ENCODE measurements at places on chromosomes 16 and 17.

DNA sequence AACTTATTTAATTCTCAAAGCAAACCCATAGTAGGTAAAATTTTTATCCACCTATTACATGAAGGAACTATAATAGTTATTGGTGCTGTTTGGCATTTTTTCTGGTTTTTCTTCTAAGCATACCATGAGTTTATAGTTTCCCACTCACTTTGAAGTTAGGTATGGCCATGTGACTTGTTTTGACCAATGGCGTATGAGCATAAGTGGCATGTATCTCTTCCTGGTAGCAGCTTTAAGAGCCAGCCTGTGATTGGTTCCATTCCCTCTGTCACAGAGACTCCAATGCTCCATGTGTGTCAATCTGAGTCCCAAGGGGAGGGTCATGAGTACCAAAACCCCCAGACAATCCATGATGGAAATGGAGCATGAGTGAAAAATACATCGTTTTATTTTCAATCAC, 282.9 kb upstream of the N4BP1 start:
- DNase-seq = no peak

GRCh38 chr16:50685462-50686063, 4.5 kb upstream of the SNX20 start:
- no peak for DNase-seq

DNA sequence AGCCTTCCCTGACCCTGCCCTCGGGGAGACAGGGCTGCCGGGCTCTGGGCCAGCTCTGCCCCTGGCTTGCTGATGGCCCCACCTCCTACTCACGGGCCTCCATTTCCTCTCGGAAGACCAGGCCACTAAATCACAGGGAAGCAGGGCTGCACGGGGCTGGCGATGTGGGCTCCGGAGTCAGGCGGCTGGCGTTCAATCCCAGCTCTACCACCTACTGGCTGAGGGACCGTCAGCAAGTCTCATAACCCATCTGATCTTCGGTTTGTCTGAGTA, 113.4 kb downstream of the AMFR start:
- DNase-seq = no peak

DNA sequence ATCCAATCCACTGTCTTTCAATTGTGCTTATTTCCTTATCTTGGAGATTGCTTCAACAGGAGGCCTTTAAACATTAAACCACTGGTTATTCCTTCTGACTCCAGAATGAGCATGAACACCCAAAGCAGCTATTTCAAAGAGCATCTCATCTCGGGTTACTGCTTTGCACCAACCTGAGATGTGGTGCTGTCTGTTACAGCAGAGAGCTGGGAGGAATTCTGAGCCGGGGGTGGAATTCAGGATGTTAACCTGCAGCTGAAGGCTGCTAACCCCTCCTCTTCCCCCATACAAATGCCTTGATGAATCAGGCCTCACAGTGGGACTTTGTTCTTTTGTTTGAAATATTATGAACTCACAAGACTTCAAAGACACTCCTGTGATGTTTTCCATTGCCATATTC, 113.1 kb downstream of the SHISA9 start:
- no peak for DNase-seq

DNA sequence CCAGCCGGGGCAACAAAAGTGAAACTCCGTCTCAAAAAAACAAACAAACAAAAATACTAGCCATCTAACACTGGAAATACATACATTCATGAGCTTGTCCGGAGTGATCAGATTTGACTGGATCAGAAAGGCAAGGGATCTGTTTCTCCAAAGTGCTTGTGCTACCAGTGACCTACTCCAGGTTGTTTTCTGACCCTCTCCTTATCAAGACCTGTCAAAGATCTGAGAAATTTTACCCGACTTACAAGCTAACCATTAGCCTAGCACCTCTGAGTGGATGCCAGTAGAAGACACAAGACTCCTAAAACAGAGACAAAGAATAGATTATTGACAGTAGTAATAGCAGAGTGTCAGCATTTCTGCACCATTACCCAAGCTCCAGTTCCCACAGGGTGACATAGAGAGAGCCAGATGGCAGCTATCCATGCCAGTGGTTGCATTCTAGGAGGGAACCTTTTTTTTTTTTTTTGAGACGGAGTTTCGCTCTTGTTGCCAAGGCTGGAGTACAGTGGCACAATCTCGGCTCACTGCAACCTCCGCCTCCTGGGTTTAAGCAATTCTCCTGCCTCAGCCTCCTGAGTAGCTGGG, 9.8 kb downstream of the ASPA start:
- DNase-seq = no peak

DNA sequence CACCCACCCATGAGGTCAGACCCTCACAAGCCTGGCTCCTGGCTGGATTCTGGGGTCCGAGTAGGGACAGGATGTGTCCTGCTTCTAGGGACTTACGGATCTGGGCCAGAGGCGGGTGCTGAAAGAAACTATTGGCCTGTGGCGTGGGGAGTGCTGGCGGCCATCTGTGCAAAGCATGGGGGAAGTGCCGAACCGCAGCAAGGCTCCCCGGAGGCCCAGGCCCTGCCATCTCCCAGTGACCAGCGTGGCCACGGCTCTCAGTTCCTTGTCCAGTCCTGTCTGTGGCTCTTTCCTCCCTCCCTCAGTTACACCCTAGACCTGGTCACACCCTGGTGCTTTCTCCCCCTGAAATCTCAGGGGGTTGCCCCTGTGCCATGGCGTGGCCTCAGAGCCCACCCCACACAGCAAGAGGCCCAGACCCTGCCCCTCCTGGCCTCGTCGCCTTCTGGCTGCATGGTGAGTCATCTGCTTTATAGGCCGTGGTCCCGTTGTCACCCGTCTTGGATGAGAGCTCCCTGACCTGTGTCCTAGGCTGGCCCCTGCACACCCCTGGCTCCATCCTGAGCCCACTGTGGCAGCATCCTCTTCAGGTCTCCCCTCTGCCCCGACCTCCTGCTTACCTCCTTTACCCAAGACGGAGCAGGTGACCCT, 54.5 kb downstream of the PRMT7 start:
- no peak for DNase-seq

DNA sequence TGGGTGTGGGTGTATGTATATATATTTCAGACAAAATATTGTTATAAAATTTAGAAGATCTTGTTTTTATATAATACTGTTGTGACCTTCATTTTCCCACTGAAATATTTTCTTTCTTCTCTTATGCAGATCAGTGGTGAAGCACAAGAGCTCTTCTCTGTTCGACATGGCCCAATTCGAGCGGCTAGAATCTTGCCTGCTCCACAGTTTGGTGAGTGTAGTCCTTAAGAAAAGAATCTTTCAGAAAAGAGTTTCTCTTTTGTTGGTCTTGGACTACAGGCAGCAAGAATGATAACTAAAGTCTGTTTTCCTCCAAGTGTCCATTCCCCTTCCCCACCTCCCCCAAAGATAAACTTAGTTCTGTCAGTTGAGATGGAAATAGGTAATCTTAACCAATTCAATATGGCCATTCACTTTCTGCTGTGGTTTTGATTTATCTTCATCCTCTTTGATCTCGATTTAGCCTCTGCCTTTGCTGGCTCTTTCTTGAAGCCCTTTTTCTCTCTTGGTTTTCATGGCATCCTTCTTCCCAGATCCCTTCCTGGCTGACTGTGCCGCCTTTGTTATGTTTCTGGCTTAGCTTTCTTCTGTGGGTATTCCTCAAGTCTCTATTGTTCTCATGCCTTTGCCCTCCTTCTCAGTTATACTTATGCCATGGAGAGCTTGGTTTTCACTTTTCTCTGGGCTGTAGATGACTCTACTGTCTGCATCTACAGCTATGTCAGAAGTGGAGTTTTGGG, 69.6 kb downstream of the BCAS3 start:
- DNase-seq = no peak

DNA sequence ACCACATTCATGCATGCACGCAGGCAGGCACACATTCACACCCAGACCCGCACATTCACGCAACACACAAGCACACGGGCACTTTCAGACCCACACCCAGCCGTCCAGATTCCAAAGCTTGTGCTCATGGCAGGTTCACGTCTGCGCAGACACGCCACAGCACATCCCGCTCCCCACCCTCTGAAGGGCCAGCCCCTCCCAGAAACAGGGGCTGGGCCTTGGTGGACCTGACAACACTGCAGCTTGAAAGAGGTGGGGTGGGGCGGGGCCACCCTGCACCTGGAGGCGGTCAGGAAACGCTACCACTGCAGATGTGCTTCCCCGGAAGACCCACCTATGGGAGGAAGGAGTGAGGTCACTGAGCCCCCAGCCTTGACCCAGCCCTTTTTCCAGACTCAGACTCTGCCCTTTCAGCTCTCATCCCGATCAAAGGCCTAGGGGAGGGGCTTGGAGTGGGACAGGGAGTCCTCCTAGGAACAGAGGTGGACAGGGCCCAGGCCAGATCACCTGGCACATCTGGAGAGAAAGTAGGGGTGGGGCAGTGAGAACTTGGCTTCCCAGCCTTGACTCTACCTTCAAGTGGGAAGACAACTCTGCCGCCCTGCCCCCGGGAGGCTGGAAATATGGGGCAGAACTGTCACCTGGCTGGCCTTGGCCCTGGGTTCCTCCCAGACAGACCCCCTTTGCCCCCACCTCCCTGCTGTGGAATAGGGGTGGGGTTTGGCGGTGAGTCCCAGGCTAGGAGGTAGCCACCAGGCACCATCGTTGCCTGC, 11.0 kb downstream of the P3H4 start:
- DNase-seq = no peak

GRCh38 chr16:4944333-4945281, 7.7 kb upstream of the PPL start:
- DNase-seq = no peak
